ENCODE measurements at places on chromosomes 6 and 20.

- no peak for DNase-seq
These were observed 203.0 kb upstream of the TBX18 start for GRCh38 chr6:84967389-84967788.

GRCh38 chr6:157768304-157768703 is 54.7 kb upstream of the SNX9 start:
- peak; percentile 22 for DNase-seq

- no peak for DNase-seq
These were observed 361.4 kb upstream of the FLRT3 start for GRCh38 chr20:14698605-14699373.

- DNase-seq: no peak
These were observed 42.0 kb downstream of the CDS2 start for GRCh38 chr20:5168651-5169396.
